ENCODE measurements at places on chromosomes 16 and 17. TPM values are rescaled to one million over a fixed set of nuclear protein-coding genes. Genes with fewer than 3 reads are reported as not detected.

The SLC5A10 gene
- not detected for total RNA-seq

The METTL2A gene
- 31.8 TPM for total RNA-seq

The CCL7 gene
- not detected for total RNA-seq

The HS3ST4 gene
- total RNA-seq = not detected

The CBLN1 gene
- not detected for total RNA-seq

The UBALD2 gene
- 299 TPM for total RNA-seq

GRCh38 chr16:57480754-57481230 is 5.5 kb downstream of the DOK4 start:
- H3K36me3 ChIP-seq = no peaks in the 10 kb centered on the region
- H3K27ac ChIP-seq = no peak overlapping the region
- H3K4me3 ChIP-seq = no peak overlapping the region

GRCh38 chr17:29973005-29973404 is 31.6 kb downstream of the EFCAB5 start:
- no peak overlapping the region for H3K4me3 ChIP-seq
- no peaks in the 10 kb centered on the region for H3K36me3 ChIP-seq
- no peaks in the 10 kb centered on the region for H3K4me1 ChIP-seq
- H3K27ac ChIP-seq = no peak overlapping the region

- no peaks in the 10 kb centered on the region for H3K27me3 ChIP-seq
- peaks cover 32% of the 10 kb centered on the region for H3K36me3 ChIP-seq
- no peaks in the 10 kb centered on the region for H3K4me1 ChIP-seq
- no peak for DNase-seq
- H3K4me3 ChIP-seq = no peak overlapping the region
Measured at GRCh38 chr16:22312897-22313781, 15.9 kb downstream of the POLR3E start.

All from activated CD4-positive, alpha-beta T cell treated with anti-CD3 and anti-CD28 coated beads for 36 hours (primary cell).